Thoracic aorta (tissue), 2 donors: ENCODE measurements at places on chromosomes 3 and 15.

DNA sequence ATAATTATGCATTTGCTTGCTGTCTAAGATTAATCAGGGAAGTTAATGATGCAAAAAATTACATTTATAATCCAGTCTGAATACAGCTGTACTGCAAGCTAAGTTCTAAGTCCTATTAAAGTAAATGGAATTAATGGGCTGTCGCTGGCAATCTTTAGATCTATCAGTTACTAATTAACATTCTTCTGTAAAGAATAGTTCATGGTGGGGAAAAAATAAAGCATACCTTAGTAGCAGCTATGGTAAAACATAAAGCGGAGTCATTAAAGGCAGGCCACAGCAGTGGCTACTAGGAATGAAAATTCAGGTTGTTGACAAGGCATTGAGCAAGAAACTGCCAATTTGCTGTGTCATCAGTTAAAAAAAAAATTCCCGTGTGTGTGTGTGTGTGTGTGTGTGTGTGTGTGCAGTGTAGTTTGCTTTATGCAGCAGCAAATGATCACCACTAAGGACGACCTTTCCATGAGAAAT, 129.8 kb downstream of the ZNF385D start:
- DNase-seq: no peak

- DNase-seq: no peak
Observed at GRCh38 chr15:39443659-39444219, 137.1 kb upstream of the THBS1 start.

DNA sequence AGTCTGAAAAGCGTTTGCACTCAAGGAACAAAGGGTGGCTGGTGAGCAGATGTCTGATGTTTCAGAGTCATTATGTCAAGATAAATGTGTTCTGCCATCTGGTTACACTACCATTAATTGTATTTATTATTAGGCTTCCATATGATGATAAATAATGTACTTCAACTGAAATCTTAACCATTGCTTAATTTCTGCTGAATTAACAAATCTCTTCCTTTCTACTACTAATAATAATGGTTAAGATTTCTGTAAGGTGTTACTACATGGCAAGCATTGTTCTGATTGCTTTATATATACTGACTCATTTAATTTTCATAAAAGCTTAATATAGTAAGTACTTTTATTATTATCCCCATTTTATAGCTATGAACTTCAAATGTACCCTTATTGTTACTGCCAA, 68.4 kb upstream of the GALNT15 start:
- no peak for DNase-seq

GRCh38 chr3:172142864-172143451, 103.6 kb downstream of the FNDC3B start:
- no peak for DNase-seq

DNA sequence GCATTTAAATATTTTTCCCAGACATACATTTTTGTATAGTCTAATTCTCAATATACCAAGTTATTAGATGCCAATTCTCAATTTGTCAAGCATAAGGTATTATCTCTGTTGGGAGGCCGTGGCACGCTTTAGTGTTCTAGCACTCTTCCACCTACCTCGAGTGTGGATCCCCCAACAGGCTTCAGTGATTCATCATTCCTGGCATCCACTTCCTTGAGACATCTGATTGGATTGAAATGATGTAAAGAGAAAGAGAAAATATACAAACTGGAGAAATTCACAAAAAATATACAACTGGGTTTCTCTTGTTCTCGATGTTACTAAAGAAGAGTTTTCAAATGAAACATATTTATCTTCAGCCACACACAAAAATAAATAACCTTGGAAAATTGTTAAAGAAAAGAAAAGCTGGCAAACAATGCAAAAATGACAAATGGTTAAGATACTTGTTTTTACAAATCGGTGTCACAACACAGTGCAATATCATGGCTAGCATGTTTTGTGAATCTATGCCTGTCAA, 218.0 kb upstream of the CDIN1 start:
- no peak for DNase-seq

DNA sequence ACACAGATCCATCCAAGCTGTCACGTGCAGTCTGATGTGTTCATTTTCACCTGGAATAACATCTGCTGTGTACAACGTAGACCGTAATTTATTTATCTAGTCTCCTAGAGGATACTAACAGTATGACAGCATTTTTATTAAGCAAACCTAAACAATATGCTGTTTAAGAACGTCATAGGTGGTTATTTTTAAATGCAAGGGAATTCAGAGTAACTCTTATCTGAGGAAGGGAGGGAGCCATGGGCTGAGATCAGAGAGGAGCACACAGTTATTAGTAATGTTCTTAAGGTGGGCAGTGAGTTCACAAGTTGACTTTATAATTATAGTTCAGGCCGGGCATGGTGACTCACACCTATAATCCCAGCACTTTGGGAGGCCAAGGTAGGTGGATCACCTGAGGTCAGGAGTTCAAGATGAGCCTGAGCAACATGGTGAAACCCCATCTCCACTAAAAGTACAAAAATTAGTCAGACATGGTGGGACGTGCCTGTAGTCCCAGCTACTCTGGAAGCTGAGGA, 193.6 kb downstream of the UACA start:
- no peak for DNase-seq

- no peak for DNase-seq
Observed at GRCh38 chr3:50345008-50345407, 524 bp downstream of the ZMYND10 start.

DNA sequence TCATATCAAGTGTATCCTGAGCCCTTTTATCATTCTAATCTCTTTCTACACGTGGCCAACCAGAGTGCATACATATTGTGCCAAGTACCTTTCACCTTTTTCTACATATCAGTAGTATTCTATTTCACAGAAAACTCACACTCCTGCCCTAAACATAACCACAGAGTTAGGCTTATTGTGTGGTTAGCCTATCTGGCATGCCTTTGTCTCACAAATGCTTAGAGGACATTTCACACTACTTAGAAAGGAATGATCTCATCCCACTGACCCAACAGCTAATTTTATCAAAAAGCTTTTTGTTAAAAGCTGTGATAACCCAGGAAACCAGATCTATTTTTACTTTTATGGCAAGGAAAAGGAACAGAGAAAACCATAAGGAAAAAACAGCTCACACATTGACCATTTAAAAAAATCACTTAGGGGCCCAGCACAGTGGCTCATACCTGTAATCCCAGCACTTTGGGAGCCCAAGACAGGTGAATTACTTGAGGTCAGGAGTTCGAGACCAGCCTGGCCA, 17.8 kb upstream of the MAP4 start:
- DNase-seq: no peak

DNA sequence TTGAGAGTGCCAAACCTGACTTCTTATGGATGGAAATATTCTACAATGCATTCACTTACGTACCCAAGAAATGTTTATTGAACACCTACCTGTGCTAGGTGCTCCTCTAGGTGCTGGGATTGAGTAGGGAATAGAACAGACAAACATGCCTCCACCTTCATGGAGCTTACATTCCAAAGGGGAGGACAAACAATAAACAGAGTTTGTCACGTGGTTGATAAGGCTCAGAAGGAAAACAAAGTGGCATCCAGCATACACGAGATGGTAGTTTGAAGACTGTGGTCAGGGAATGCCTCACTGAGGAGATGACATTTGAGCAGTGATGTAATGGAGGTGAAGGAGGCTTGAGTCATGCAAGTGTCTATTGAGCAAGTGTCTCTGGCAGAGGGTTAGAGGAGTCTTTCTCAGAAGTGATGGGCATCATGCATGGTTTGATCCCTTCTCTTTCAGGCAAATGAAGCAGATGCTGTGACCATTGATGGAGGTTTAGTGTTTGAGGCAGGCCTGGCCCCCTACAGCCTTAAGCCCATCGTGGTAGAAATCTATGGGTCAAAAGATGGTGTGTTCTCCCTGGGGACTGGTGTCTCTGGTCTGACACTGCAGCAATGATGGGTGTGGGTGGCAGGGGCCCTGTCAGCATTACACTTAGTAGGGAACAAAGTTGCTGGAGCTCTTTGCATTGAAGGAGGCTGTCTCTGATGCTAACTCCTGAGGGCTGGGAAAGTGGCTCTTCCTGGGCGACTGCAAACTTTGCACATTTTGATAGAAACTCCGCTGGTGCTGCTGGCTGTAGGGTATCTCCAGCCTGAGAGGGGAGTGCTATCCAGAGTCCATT, 29.7 kb upstream of the TOPBP1 start:
- DNase-seq: no peak

DNA sequence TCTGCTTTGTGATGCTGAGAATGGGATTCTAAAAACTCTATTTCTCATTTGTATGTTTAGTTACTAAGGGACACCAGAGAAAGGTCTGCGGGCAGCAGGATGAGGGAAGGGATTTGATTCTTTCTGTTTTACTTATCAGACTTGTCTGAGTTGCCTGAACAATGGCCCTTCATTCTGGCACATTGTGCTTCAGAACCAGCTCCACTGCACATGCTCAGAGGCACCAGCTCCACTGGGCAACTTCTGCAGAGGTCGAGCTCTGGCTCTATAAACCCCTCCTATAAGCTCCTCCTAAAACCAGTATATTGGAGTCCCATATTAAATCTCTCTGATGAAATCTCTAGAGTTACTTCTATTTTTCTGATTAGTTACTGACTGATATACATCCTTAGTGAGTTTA, 453.2 kb upstream of the CDIN1 start:
- DNase-seq: no peak

GRCh38 chr15:70698836-70699390, 64.4 kb downstream of the UACA start:
- DNase-seq: no peak

GRCh38 chr3:61414456-61414855, 146.9 kb upstream of the PTPRG start:
- no peak for DNase-seq

DNA sequence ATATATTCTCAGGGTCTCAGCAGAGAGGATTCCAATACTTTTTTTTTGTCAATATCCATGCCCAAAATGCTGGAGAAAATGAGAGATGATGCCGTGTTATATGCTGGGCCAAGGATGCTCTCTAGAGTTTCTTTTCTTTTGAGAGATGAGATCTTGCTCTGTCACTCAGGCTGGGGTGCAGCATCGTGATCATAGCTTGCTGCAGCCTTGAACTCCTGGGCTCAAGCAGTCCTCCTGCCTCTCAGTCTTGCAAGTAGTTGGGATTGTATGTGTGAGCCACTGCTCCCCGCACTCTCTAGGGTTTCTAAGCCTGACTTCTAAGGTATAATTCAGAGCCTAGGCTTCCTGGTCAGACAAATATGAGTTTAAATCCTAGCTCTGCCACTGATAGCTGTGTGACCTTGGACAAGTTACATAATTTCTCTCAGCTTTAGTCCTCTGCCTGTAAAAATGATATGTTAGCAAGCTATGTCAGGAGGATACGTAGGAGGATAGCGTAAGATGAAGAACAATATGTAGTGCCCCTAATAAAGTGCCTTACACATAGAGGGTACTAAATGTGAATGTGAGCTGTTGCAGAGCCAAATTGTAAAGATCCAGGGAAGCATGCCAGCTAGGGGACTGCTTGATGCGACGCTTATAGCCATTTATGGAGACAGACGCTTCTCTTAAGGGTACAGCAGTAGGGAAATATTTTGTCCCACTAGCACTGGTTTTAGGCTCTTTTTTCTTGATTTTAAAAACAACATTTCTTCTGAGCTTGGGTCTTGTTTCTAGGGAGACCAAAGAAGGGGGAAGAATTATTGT, 7.4 kb downstream of the STARD9 start:
- DNase-seq: no peak

- no peak for DNase-seq
Observed at GRCh38 chr3:156812521-156813335, 13.4 kb upstream of the LEKR1 start.

GRCh38 chr15:60373327-60373726, 24.5 kb downstream of the ANXA2 start:
- DNase-seq: no peak

GRCh38 chr3:184899953-184900595, 88.1 kb downstream of the VPS8 start:
- DNase-seq: no peak

- DNase-seq: no peak
Observed at GRCh38 chr3:54251705-54252104, 129.4 kb downstream of the CACNA2D3 start.

DNA sequence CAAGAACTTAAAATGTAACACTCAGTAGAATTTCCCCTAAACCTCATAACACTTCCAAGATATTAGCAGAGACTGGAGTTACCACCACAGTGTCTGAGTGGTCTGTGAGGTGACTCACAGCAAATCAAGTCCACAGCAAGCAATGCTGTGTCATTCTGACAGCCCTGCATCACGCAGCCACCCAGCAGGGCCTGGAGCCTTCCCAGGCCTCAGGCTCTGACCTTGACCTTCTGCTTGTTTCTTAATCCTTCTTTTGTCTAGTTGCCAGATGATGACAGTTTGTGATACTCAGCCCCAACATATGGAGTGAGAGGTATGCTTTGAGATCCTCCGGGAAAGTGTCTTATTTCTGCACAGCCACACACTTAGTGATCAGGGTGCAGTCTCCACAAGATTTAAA, 82.5 kb downstream of the TOP2B start:
- DNase-seq: no peak

- DNase-seq: no peak
Observed at GRCh38 chr3:135118792-135119191, 323.7 kb downstream of the EPHB1 start.

GRCh38 chr15:77001351-77001750, 6.4 kb downstream of the PSTPIP1 start:
- no peak for DNase-seq

DNA sequence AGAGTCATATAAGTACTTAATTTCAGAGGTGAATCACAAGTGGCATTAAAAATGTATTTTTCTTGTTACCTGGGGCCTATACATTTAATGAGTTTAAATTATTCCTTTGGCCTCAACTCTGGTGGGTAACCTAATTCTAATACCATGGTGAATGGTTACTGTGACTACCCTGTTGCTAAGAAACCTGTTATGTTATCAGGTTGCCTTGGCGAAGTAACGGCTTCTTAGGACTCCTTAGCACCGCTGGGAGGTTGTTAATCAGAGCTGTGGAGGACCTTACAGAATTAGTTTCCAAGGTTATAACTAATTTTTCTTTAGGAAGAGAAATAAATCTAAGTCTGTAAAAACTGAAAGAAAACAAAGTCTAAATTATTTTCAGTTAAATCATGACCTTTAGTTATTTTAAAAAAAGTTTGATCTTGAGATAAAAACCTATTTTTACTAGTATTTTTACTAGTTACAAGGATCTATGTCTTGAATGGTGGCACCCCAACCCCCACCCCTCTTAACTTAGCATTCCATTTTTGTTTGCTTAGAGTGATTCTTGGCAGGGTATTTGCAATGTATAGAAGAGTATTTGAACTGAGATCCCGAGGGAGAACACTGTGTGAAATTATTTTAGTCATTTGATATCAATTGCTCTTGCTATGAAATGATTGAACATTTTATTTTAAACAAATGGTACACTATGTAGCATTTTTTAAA, 155.5 kb downstream of the FNDC3B start:
- DNase-seq: no peak

DNA sequence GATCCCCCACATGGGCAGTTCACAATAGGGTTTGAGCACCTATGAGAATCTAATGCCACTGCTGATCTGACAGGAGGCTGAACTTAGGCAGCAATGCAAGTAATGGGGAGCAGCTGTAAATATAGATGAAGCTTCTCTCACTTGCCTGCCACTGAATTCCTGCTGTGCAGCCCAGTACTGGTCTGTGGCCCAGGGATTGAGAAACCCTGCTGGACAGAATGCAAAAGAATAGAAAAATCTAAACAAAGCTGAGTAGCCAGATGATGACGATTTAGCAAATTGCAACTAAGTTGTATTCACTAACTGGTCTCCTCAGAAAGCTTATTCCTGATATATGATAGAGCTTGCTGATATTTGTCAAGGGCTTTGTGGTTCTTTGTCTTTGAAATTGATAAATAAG, 34.3 kb upstream of the APH1B start:
- DNase-seq: no peak
